ENCODE measurements at places on chromosomes 16 and 17. TPM values are rescaled to one million over a fixed set of nuclear protein-coding genes. Genes with fewer than 3 reads are reported as not detected.

- DNase-seq = no peak
Measured at GRCh38 chr17:57858838-57859237, 9.0 kb upstream of the MRPS23 start.

DNA sequence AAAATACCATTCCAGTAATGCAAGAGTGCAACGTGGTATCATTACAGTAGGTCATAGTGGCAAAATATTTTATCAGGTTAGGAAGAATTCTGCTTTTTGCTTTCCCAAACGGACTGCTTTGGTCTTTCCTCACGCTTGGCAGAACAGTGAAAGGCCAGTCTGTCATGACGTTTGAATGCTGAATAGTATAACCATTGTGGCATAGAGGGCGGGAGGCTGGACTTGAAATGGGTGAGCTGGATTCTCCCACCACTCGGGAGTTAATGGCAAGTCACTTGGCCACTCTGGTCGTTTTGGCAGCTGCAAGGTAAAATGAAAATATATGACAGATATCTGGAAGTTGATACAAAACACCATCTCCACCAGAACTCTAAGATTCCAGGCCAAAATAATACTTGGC lies 391.2 kb downstream of the MAF start:
- no peak for DNase-seq

The KRT39 gene
- total RNA-seq = not detected

The C16orf95 gene
- 7.0 TPM for total RNA-seq

Data from HT1080 (cell line).